ENCODE measurements at places on chromosomes 12 and 14.

- DNase-seq: no peak
Measured at GRCh38 chr12:53956914-53957536, 2.3 kb downstream of the HOXC12 start.

DNA sequence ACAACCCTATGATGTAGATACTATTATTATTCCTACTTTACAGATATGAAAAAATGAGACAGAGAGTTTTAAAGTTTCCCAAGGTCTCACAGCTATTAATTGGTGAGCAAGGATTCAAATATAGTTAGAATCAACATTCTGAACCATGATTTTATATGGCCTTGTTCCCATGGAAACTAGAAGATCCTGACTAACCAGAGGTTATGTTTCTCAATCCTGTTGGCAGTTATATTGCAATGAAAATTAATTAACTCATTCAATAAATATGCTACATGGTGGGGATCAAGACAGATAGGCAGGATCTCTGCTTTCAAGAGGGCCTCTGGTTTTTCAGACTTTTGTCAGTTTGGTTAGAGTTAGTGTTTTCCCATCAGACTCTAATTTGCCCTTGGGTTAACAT lies 9.3 kb upstream of the FUT8 start:
- DNase-seq: no peak

DNA sequence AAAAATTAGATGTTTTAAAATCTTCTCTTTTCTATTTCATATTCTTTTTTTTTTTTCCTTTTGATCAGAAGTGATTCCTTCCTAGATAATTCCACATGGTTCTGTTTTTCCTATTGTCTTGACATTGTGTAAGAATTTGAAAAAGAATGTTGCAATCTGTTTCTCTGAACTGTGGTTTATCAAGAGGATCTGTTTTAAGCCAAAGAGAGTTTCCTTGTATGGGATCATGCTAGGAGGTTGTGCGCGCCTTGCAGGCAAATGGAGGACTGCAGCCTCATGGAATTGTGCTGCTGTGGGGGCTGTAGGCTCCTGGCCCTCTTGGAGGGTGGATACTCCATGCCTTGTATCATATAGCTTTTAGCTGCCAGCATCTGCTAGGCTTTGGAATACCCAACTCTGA lies 43.3 kb upstream of the MBIP start:
- DNase-seq: no peak

GRCh38 chr12:43580601-43581000 lies 28.6 kb upstream of the ADAMTS20 start:
- no peak for DNase-seq

DNA sequence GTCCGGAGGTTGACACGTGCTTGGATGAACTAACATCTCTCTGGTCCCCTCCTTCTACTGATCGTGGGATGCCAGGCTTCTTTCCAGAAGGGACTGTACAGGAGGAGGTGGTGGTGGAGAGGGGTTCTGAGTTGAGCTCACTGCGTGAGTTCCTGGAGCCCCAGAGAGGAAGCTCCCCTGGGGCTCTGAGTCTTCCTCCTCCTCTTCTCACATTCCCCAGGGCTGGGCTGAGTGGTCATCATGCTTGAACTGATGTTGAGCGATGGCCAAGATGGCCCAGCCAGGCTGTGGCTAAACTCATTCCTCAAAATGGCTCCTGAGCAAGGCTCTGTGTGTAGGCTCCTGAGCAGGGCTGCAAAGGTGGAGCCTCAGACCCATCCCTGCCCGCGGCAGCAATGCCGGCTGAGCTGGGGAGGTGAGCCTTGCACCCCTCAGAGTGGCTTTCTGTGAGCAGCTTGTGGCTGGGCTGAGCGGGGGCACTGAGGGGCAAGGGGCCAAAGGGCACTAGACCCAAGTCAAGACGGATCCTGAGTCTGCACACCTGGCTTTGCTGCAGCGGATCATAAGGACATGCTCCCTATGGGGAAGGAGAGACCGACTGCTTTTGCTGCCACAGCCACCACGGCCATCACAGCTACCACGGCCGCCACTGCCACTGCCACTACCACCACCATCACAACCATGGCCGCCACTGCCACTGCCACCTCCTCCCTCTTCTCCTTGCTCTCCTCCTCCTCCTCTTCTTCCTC lies 35.4 kb downstream of the MEG3 start:
- DNase-seq: no peak

DNA sequence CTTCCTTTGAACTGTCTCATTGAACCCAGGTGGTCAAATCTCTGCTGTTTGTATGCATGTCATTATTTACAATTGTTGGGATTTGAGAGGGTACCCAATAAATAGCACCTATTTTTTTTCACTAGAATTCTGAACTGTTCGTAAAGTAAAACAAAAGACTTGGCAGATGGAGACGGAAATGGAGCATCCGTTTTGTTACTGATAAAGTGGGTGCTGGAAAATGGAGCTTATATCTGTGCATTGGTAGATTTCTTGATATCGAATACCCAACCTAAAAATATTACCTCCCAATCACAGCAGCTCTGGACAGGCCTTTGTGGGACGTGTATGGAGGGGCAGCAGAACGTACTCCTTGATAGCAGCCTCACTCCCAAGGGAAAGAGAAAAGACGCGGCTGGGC lies 224.4 kb downstream of the C12orf75 start:
- DNase-seq: no peak

- DNase-seq: no peak
Measured at GRCh38 chr12:98469109-98469508, 46.3 kb upstream of the TMPO start.

DNA sequence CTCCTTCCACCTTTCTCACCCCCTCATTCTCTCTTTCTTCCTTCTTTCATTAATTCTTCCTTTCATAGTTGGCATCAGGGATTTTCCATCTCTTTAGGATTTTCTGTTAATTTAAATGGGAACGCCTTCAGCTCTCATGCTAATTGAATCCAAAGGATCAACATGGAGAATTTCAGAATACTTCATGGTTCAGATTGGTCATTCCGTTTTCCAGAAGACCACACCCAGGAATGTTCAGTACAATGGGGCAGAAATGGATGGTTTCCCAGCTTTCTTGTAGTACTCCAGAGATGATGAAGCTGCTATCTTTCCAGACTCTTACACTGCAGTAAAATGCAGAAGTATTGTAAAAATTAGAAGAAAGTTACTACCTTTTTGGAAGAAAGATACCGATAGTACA lies 440.0 kb downstream of the DAD1 start:
- no peak for DNase-seq

GRCh38 chr12:50620109-50620977 lies 115.6 kb downstream of the DIP2B start:
- DNase-seq: no peak

DNA sequence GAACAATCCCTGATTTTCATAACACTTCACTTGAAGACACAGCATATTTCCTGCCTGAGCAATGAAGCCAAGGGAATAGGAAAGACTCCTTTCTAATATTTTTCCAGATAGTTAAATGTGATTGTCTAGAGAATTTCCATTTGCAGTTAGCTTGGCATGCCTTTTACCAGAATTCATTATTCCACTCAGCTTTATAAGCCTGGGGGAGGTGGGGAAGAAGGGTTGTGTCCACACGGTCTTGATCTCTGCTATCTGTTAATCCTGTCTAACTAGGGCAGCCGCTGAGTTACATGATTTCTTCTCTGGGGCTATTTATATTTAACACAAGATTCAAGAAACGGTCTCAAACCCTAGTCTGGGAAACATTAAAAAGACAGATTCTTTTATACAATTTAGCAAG lies 146.6 kb upstream of the FSCB start:
- no peak for DNase-seq

DNA sequence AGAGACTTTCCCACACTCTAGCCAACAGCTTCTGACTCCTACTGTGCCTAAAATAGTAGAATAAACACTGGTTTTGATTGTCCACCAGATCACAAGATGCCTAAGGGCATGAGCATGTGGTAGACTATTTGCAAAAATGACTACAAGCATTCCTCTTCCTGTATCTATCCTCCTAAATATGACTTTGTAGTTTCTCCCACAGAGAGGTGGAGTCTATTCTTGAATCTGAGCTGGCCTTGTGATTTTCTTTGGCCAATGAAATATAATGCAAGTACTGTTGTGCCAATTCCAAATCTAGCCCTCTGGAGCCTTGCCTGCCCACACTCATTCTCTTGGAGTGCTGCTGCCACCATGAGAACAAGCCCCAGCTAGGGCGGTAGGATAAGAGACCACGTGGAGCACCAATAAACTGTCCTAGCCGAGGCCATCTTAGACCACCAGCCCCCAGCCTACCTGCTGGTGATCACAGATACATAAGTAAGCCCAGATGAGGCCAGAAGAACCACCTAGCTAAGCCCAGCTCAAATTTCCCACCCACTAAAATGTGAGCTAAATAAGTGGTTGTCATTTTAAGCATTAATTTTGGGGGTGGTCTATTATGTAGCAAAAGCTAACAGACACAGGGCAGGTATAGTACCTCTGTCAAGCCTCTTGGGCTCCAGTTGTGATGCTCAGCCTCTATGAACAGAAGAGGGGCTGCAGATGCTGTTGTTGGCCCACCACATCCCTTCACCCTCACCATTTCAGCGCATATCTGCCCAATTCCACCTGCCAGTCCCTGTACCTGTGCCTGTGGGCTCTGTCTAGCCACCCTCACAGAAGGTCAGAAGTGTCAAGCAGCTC lies 17.9 kb downstream of the ZFP36L1 start:
- no peak for DNase-seq

DNA sequence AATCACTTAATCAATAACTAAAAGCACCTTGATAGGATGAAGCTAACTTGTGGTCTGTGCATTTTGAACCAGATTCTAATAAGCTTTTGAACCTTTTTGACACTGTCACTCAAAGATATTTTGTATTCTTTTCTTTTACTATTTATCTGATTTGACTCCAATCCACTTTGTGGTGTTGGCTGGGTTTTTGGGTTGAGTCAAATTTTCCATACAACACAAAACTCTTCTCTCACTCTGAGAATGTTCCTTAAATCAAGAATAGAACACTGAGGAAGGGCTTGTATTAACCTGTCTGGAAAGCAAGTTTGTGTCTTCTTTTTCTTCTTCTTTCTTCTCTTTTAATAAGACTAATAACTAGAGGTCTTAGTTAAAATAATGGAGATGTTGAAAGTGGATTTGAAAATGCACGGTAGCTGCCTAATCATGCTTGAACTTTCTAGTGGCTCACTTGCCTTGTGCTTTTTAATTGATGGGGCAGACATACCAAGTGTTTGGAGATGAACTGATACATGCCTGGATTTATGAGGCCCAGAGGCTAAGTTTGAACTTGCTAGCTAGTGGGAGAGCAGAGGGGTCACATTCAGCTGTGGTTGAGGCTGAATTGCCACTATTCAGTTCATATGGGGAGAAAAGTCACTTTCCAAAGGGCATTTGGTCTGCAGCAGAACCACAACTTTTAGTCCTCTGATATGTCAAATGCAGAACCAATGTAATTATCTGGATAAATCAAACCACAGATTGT lies 93.5 kb upstream of the PTHLH start:
- no peak for DNase-seq

GRCh38 chr14:42013559-42013958 lies 406.9 kb downstream of the LRFN5 start:
- DNase-seq: no peak

GRCh38 chr12:88237954-88238353 lies 95.8 kb downstream of the TMTC3 start:
- no peak for DNase-seq

Data from stimulated activated CD8-positive, alpha-beta memory T cell treated with anti-CD3 and anti-CD28 coated beads, Interleukin-15, amount 100 ng/mL, for 4 hours (primary cell).